ENCODE measurements at places on chromosomes 6 and 20.
A peak's percentile ranks its signal among the peaks of the same experiment; 100 is the strongest.

GRCh38 chr6:103617642-103618041, 1242.1 kb downstream of the HACE1 start:
- no peak for DNase-seq

GRCh38 chr20:11822540-11822794, 95.2 kb upstream of the BTBD3 start:
- DNase-seq: no peak

DNA sequence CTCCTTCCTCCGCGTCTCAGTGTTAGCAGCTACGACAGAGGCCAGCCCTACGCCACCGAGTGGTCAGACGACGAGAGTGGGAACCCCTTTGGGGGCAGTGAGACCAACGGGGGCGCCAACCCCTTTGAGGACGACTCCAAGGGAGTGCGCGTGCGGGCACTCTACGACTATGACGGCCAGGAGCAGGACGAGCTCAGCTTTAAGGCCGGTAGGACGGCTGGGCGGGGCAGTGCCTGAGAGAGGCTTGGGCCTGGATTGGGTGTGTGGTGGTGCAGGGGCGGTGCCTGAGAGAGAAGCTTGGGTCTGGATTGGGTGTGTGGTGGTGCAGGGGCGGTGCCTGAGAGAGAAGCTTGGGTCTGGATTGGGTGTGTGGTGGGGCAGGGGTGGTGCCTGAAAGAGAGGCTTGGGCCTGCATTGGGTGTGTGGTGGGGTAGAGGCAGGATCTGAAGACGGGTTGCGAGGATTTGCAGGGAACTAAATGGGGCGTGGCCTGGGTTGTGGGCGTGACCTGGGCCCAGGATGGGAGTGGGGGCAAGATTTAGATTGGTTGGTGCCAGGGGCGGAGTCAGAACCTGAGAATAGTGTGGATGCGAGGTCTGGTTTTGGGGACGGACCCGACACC, 24.4 kb downstream of the SPDEF start:
- peak; percentile 26 for DNase-seq

GRCh38 chr6:155011809-155012291, 16.7 kb downstream of the TIAM2 start:
- DNase-seq: no peak

- no peak for DNase-seq
These were observed 185.7 kb upstream of the FLRT3 start for GRCh38 chr20:14523090-14523489.

DNA sequence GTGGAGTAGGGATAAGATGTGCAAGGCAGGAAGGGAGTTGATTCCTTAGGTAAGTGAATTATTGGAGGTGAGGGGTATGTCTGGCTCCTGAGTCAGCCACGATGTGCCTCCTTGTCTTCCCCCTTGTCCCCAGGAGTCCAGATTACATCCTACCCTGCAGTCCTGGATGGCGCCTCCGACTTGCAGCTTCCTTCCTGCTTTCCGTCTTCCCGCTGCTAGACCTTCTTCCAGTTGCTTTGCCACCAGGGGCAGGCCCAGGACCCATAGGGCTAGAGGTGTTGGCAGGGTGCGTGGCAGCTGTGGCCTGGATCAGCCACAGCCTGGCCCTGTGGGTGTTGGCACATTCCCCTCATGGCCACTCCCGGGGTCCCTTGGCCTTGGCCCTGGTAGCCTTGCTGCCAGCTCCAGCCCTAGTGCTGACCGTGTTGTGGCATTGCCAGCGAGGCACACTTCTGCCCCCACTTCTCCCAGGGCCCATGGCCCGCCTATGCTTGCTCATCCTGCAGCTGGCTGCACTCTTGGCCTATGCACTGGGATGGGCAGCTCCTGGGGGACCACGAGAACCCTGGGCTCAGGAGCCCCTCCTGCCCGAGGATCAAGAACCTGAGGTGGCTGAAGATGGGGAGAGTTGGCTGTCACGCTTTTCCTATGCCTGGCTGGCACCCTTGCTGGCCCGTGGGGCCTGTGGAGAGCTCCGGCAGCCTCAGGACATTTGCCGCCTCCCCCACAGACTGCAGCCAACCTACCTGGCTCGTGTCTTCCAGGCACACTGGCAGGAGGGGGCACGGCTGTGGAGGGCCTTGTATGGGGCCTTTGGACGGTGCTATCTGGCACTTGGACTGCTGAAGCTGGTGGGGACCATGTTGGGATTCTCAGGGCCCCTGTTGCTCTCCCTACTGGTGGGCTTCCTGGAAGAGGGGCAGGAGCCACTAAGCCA, 4.9 kb downstream of the ABCC10 start:
- no peak for DNase-seq

GRCh38 chr6:104585646-104586045, 274.1 kb downstream of the HACE1 start:
- DNase-seq: no peak

DNA sequence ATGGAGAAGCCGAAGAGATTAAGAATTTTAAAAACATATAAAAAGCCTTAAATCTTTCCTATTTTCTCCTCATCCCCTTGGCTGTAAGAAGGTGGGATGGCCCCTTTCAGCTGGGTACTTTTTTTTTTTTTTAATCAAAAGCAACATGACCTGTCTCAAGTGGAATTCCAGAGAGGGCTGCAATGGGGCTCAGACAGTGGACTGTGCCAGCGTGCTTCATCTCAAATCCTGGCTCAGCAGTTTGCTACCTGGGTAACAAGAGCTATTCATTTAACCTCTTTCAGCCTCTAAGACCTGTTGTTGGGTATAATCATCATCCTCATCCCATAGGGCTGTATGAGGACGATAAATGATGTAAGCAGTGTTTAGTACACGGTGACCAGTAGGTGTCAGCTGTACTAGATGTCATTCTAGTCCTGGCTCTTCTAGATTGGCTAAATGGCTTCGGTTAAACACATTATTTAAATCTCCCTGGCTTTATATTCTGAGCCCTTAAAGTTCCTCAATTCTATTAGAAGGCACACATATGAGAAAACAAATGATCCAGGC, 6.9 kb upstream of the PPP1R3G start:
- DNase-seq: no peak

DNA sequence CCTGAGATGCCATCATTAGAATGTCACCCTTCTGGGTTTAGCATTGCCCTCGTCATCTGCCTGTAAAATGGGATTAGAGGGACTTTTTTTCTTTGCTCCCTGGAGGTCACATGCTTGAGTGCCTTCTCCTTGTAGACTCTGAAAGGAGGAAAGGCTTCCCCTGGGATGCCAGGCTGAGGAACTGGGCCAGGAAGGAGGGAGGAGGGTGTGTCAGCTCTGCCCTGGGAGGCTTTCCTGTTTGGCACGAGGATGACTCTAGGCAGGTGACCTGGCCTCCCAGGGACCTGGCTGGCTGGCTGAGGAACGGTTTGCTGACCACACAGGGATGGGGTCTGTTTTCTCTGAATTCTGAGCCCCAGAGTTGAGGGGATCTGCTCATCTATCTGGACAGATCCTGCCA, 137.9 kb upstream of the RNF24 start:
- no peak for DNase-seq

Measured in activated CD8-positive, alpha-beta T cell treated with anti-CD3 and anti-CD28 coated beads, Interleukin-2, amount 10 ng/mL, durations not matched to agents 7 days and 5 days (primary cell).